Activated CD4-positive, alpha-beta T cell treated with anti-CD3 and anti-CD28 coated beads, Interleukin-2, amount 10 ng/mL, durations not matched to agents 7 days and 5 days (primary cell): ENCODE measurements at places on chromosomes 2 and 18. TPM values are rescaled to one million over a fixed set of nuclear protein-coding genes. Genes with fewer than 3 reads are reported as not detected.

The LOXL3 gene
- 0.15 TPM for total RNA-seq

The OTOS gene
- total RNA-seq = not detected

GRCh38 chr2:54030806-54031205 is 60.0 kb upstream of the PSME4 start:
- no peaks in the 10 kb centered on the region for H3K4me1 ChIP-seq
- H3K4me3 ChIP-seq = no peak overlapping the region
- H3K36me3 ChIP-seq = peaks cover 5% of the 10 kb centered on the region
- no peak overlapping the region for H3K27ac ChIP-seq

DNA sequence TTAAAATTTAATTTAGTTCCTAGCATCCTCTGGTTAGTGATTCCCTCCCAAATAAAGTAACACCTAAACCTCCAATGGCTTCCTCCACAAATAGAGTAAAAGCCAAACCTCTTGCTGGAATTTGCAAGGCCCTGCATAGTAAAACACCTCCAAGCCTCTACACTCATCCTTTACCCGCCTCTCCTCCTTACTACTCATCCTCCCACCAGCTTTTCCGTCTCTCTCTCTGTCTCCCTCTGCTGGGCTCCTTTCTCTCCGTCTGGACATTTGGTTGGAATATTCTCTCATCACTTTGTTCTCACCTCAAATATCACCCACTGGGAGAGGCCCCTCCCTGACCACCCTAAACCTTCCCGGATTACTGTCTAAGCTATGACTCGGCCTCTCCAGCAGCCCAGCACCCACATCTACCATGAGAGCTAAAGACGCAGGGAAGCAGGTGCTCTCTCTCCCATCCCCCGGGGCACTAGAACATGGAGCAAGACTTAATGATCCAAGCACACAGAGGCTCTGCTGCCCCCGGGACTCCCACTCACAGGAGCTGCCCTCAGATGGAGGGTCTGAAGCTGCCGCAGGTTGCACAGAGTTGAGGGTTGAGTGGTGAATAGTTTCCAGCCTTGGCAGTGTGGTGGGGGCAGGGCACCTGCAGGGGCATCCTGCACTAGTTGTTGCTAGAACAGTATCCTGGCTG is 167.2 kb downstream of the FBXO15 start:
- DNase-seq = no peak
- no peak overlapping the region for H3K4me3 ChIP-seq
- H3K27me3 ChIP-seq = no peaks in the 10 kb centered on the region
- H3K27ac ChIP-seq = no peak overlapping the region
- H3K36me3 ChIP-seq = no peaks in the 10 kb centered on the region

GRCh38 chr18:63292831-63293683 is 26.5 kb downstream of the BCL2 start:
- no peaks in the 10 kb centered on the region for H3K27me3 ChIP-seq
- H3K27ac ChIP-seq = peak overlapping the region; percentile 27
- peak overlapping the region; percentile 7 for H3K4me3 ChIP-seq
